ENCODE measurements at places on chromosomes 4 and X. TPM values are rescaled to one million over a fixed set of nuclear protein-coding genes. Genes with fewer than 3 reads are reported as not detected.
A peak's percentile ranks its signal among the peaks of the same experiment; 100 is the strongest.

- no peaks in the 10 kb centered on the region for H3K36me3 ChIP-seq
- H3K4me3 ChIP-seq = no peak overlapping the region
- H3K4me1 ChIP-seq = no peaks in the 10 kb centered on the region
Observed at GRCh38 chr4:144985531-144985930, 112.5 kb downstream of the ANAPC10 start.

DNA sequence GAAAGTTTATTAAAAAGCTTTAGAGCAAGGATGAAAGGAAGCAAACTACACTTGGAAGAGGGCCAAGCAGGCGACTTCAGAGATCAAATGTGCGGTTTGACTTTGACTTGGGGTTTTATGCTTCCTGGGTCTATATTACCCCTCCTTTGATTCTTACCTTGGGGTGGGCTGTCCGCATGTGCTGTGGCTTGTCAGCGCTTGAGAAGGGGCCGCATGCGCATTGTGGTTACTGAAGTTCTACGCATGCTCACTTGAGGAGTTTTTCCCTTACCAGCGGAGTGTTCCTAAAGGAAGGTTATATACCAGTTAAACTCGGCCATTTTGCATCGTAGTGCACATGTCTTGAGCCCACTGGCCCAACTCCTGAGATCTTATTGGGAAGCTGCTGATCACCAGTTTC, 9.9 kb downstream of the ZNF157 start:
- no peaks in the 10 kb centered on the region for H3K27me3 ChIP-seq
- no peaks in the 10 kb centered on the region for H3K4me1 ChIP-seq
- H3K27ac ChIP-seq = no peak overlapping the region
- no peaks in the 10 kb centered on the region for H3K36me3 ChIP-seq
- DNase-seq = no peak

GRCh38 chr4:181161669-181162068, 1081.5 kb upstream of the TENM3 start:
- no peaks in the 10 kb centered on the region for H3K27me3 ChIP-seq
- DNase-seq = no peak
- no peaks in the 10 kb centered on the region for H3K4me1 ChIP-seq
- H3K4me3 ChIP-seq = no peak overlapping the region
- H3K36me3 ChIP-seq = no peaks in the 10 kb centered on the region

- no peaks in the 10 kb centered on the region for H3K36me3 ChIP-seq
- no peaks in the 10 kb centered on the region for H3K27me3 ChIP-seq
- H3K27ac ChIP-seq = no peak overlapping the region
- no peaks in the 10 kb centered on the region for H3K4me1 ChIP-seq
- no peak for DNase-seq
Observed at GRCh38 chr4:155887847-155888570, 15.5 kb upstream of the TDO2 start.

DNA sequence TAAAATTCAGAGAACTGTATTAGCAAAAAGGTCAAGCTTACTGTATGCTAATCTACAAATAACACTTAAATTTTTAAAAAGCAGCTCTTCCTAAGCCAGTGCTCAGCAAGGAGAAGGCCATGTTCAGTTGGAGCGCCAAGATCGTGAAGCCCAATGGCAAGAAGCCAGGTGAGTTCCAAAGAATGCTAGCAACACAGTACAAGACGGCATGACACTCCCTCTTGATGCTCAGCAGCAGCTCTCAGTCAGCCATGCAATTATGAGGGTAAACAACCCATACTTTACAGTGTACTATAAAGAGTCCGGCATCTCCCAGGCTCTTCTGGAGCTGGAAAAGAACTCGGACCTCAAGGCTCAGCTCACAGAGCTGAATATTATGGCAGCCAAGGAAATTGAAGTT, 34.9 kb downstream of the STX18 start:
- peaks cover 5% of the 10 kb centered on the region for H3K36me3 ChIP-seq
- H3K4me3 ChIP-seq = no peak overlapping the region
- no peaks in the 10 kb centered on the region for H3K27me3 ChIP-seq
- no peak overlapping the region for H3K27ac ChIP-seq

GRCh38 chr4:117164338-117164737, 79.0 kb upstream of the TRAM1L1 start:
- no peaks in the 10 kb centered on the region for H3K4me1 ChIP-seq
- no peaks in the 10 kb centered on the region for H3K27me3 ChIP-seq
- H3K27ac ChIP-seq = no peak overlapping the region
- H3K4me3 ChIP-seq = no peak overlapping the region
- DNase-seq = peak; percentile 2

DNA sequence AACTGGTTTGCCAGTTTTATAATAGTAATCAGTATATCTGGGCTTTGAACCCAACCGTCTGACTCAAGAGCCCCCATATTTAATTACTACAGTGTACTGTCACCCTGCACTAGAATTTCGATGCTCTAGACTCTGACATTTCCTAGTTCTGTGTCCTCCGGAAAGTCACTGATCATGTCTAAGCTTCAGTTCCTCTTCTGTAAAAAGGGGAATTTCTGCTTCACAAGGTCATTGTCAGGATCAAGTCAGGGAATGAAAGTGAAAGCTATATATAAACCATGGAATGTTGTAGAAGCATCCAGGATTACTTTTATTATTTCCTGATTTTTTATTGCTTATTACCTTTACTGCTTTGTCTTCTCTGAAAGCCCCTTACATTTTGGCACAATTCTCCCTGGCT, 4.0 kb upstream of the KCNIP4 start:
- H3K4me3 ChIP-seq = no peak overlapping the region
- no peaks in the 10 kb centered on the region for H3K4me1 ChIP-seq
- no peaks in the 10 kb centered on the region for H3K36me3 ChIP-seq
- H3K27me3 ChIP-seq = peaks cover 3% of the 10 kb centered on the region
- DNase-seq = no peak

GAGE12H gene
- total RNA-seq = not detected

UGT2B10 gene
- not detected for total RNA-seq

Measured in lung (tissue), 17 donors.